ENCODE measurements at places on chromosomes 12 and 14.

DNA sequence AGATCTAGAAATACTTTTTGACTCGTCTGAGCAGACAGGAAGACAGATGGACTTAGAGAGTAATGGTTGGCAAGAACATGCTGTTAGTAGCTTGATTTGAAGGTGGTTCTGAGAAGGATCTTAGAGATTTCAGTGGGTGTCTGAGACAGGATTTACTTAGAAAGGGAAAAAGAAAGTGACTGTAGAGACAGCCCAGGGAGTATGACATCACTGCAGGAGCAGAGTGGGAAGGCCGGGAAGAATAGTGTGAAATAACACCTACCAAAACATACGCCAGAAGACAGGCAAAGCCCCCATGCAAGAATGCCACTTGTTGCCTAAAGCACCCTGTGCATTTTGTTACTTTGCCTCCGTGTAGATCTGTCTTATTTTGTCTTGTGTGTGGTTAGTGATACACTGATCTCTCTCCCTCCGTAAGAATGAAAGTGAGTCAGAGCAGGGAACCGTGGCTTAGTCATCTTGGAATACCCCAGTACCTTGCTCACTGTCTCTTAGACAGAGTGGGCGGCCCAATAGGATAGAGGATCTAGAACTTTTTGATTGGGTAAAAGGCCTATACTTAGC lies 161.3 kb upstream of the IFNG-AS1 start:
- no peak for DNase-seq

- peak; percentile 54 for DNase-seq
Observed at GRCh38 chr12:72272091-72272661, at the start of gene TRHDE. TRHDE (plus strand) TSS chr12:72272370; CDS start chr12:72272644, 274 bp downstream.

DNA sequence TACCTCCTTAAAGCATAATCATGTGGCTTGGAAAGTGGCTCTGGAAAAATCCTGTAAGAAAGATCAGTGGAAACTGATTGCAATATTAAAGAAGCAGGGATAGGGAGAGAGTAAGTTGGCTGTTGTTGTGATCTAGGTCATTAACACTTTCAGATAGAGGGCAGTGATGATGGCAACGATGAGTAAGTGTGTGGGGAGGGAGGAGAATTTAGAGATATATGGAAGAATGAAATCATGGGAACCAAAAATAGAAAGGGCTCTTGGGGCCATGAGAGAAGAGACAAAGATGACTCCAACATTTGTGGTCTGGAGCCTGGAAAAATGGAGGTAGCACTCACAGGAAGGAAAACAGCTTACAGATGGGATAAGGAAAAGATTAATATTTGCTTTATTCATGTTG lies 23.3 kb downstream of the SNRPF start:
- DNase-seq = no peak

DNA sequence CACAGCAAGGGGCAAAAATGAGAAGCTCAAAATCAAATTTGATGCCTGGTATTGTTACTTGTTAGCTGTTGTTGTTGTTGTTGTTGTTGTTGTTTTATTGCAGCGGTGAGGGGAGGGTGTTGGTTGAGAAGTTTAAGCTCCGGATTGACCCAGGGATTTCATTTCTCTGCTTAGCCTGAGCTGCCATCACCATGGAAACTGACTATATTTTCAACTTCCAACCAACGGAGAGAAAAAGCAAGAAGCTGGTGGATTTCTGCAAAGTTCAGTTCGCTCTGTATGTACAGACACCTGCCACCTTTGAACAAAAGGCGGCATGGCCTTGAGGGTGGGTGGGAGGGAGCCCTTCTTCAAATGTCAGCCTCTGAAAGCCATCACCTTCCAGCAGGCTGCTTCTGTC lies 194.5 kb upstream of the NOS1 start:
- no peak for DNase-seq

DNA sequence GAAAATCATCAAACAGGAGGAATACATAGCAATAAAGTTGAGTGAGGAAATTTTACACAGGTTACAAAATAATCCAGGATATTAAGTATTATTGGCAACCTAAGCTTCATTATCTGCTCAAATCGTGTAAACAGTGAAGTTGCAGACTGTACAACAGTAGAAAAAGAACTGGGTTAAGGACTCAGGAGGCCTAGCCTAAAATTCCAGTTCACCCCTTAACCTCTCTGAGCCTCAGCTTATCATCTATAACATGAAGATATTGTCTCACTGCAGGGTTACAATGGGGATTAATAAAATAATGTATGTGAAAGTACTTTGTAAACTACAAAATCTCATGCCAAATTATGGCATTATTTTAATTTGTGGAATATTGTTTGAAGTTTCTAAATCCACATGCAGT lies 26.0 kb downstream of the DDHD1 start:
- DNase-seq = no peak

DNA sequence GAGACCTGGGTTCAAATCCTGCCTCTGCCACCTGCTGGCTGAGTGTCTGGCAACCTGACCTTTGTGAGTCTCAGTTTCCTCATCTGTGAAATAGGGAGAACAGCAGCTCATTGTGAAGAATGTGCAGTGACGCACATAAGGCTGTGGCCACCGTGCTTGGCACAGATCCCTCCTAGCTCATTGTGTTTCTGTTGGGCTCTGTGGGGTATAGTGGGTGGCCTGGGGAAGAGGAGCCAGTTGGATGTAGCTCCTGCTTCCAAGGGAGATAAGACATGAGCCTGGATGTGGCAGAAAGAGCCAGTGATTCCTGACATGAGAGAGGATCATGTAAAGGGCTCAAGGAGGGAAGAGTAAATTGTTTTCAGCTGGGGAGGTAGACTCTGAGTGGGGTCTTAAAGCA lies 120.0 kb downstream of the ESRRB start:
- DNase-seq = no peak

DNA sequence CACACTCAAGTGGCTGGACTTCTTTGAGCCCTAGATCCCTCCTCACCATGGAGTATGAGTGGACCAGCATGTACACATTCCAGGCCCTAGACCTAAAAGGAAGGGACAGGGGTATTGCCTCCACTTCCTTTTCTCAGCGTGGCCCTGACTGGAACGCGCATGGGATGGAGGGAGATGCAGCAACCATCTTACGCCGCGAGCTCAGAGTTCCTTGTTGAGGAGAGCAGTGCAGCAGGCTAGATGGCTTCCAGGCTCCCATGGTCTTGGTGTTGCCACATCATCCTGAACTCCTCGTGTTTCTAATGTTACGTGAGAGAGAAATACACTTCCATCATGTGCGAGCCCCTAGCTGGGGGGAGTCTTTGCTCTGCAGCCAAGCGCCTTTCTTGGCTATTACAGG lies 61.8 kb upstream of the DIO3 start:
- DNase-seq = no peak

GRCh38 chr14:47919997-47920396 lies 244.6 kb upstream of the MDGA2 start:
- no peak for DNase-seq

DNA sequence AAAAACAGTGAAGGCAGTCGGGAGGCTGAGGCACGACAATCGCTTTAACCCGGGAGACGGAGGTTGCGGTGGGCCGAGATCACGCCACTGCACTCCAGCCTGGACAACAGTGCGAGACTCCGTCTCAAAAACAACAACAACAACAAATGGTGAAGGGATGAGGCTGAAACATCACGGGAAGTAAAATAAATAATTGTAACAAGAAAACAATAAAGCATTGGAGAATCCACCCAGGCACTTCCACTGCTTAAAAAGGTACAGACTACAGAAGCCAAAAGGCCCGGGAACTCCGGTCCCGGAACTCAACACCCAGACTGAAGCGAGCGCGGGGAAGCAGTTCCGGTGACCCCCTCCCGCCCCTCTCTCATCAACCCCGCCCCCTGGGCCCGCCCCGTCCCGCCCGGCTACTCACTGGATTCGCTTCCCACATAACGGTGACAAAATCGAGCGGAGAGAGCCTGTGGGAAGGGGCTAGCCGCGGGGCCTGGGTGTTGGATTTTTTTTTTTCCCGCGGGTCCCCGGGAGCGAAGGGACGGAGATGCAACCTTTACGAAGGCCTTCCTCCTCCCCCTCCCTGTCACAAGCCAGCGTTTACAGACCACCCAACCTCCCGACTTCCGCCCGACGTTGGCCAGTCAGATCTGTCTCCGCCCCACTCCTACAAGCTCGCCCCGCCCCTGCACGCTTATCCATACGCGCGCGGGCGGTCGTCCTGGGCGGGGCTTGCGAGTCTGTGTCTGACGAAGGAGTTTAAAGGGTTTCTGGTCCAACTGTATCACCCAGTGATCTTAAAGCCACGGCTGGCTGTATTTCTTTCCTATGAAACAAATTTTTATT lies at the start of gene PARP11:
PARP11 (minus strand) TSS at position 600 of the 837 bp plus-strand sequence; CDS start at position 430, 170 bp downstream.
- peak; percentile 97 for DNase-seq

DNA sequence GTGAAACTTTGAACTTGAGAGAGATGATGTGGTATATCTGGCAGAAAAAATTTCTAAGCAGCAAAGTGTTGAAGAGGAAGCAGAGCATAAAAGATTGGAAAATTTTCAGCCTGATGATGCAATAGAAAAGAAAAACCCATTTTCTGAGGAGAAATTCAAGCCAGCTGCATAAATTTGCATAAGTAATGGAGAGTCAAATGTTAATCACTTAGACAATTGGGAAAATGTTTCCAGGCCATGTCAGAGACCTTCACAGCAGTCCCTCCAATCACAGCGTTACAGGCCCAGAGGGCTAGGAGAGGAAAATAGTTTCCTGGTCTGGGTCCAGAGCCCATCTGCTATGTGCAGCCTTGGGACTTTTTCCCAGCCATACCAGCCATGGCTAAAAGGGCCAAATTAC lies 469.0 kb upstream of the FOXG1 start:
- no peak for DNase-seq

DNA sequence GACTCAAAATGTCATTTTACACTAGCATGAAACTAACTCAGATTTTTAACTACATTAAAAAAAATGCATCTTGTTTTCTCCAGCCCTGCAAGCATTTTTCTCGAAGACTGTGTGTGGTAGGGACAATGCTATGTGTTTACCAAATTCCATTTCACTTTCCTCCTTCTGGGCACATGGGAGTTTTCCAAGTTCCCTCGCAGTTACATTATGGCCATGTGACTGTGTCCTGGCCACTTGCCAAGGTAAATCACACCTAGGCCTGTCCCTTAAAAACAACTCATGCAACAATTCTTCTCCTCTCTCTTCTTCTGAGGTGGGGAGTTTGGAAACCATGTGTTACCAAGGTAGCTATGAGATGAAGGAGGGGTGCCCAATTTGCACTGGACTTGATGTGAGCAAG lies 108.7 kb downstream of the SYT10 start:
- DNase-seq = no peak

- no peak for DNase-seq
Observed at GRCh38 chr14:73472185-73473114, 14.1 kb upstream of the NUMB start.

GRCh38 chr14:56902385-56902784 lies 92.1 kb upstream of the OTX2 start:
- no peak for DNase-seq

- DNase-seq = no peak
Observed at GRCh38 chr12:49950273-49951251, at the start of gene AQP2. AQP2 (plus strand) TSS chr12:49950737; CDS start chr12:49950831, 94 bp downstream.

DNA sequence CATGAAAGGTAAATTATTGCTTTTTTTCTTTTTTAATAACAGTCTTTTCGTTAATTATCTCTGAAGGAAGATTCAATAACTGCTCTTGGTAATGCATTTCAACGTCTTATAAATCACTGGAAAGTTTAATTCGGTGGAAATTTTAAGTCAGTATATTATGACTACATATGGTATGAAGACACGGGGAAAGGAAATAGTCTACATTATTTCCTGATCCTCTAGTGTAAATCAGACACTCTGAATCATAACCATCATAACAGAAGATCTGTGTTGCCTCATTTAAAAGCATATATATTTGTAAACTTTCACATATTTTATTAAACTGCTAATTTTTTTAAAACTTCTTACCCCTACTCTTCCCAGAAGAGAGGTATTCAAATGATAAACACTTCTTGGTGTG lies 53.7 kb downstream of the EFCAB11 start:
- no peak for DNase-seq

- no peak for DNase-seq
Observed at GRCh38 chr14:45721472-45721871, 468.5 kb upstream of the MIS18BP1 start.

- DNase-seq = peak; percentile 26
Observed at GRCh38 chr12:41436076-41436475, 248.0 kb downstream of the PDZRN4 start.

DNA sequence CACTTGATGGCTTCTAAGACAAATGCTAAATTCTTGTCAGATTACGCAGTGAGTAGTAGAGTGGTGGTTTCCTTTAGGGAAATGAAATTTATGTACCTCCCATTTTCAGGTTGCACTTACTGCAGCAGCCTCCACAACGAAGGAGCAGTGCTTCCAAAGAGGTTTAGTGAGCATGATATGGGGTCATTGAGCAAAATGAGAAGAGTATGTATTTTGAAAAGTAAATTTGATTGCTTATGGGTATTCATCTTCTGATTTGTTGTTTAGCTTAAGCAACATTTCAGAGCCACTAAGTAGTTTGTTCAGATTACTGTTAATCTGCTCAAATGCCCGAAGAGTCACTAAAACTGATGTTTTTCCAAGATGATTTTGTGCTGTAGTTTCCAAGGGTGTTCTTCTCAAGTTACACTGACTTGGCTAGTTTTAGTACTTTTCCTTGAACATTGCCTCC lies 493.6 kb downstream of the PCNX1 start:
- no peak for DNase-seq

- DNase-seq = no peak
Observed at GRCh38 chr12:62301799-62302133, 41.6 kb downstream of the USP15 start.

DNA sequence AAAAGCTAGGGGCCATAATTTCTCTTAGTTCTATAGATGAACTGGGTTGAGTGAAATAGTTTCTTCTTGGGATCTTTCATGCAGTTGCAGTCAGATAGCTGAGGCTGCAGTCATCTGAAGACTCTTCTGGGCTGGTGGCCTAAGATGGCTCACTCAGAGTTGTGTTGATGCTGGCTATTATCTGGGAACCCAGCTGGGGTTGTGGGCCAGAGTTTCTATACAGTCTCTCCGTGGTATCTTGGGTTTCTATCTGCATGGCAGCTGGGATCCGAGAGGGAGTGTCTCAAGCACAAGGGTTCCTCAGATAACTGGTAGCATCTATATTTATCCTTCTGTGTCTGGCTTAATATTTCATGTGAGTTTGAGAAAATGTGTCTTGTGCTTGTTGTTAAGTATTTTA lies 21.1 kb downstream of the AVPR1A start:
- no peak for DNase-seq

- no peak for DNase-seq
Observed at GRCh38 chr12:109162551-109162950, 46.2 kb downstream of the ACACB start.

Data from WERI-Rb-1 (cell line).